Activated CD4-positive, alpha-beta T cell treated with anti-CD3 and anti-CD28 coated beads, Interleukin-2, amount 10 ng/mL, durations not matched to agents 7 days and 5 days (primary cell): ENCODE measurements at places on chromosomes 5 and 9. TPM values are rescaled to one million over a fixed set of nuclear protein-coding genes. Genes with fewer than 3 reads are reported as not detected.

CDK9 gene
- total RNA-seq, result 99.4 TPM

DNA sequence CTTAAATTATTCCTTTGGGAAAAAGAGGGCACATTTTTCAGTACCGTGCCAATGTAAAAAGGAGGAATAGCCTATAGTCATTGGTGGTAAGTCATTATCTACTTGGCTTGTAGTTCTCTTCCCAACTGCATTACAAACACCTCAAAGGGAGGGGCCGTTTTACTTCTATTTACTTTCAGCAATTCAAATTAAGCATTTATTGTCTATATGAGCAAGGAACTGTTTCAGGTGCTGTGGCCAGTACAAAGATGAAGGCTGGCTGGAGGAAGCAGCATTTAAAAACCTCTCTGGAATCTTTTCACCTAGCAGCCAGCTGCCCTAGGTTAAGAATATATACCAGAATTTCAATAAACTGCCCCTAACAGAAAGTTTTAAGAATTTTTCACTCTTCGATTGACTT is 48.9 kb downstream of the SEMA6A start:
- DNase-seq, result no peak
- H3K27me3 ChIP-seq, result no peaks in the 10 kb centered on the region
- no peak overlapping the region for H3K27ac ChIP-seq

ARL14EPL gene
- total RNA-seq, result not detected

PHAX gene
- 34.1 TPM for total RNA-seq

DOCK8 gene
- total RNA-seq, result 270 TPM

DNA sequence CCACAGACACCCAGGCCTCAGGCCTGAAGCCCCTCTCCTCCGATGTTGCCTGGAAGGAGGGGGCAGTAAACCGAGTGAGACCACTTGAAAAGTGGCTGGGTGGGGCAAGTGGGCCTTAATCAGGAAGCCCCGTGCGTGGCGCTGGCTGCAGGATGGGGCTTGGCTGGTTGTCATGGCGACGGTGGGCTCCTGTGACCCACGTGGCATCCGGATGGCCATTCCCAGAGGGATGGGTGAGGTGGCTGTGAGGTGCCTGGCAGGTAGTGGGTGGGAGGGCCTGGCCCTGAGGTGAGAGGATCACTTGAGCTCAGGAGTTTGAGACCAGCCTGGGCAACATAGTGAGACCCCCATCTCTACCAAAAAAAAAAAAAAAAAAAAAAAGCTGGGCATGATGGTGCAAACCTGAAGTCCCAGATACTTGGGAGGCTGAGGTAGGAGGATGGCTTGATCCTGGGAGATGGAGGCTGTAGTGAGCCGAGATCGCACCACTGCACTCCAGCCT is 5.2 kb downstream of the GPSM1 start:
- no peak overlapping the region for H3K4me3 ChIP-seq
- H3K27ac ChIP-seq, result no peak overlapping the region
- H3K27me3 ChIP-seq, result no peaks in the 10 kb centered on the region
- H3K4me1 ChIP-seq, result peaks cover 2% of the 10 kb centered on the region
- no peaks in the 10 kb centered on the region for H3K36me3 ChIP-seq

DNA sequence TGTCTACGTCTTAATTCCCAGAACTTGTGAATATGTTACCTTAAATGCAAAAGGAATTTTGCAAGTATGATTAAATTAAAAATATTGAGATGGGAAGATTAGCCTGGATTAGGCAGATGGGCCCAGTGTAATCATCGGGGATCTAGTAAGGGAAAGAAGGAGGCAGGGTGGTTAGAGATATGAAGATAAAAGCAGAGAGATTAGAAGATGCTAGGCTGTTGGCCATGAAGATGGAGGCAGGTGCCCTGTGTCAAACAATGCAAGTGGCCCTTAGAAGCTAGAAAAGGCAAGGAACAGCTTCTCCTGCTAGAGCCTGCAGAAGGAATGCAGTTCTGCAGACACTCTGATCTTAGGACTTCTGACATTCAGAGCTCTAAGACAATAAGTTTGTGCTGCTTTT is 28.8 kb upstream of the ISOC1 start:
- H3K4me3 ChIP-seq, result no peak overlapping the region
- H3K36me3 ChIP-seq, result no peaks in the 10 kb centered on the region
- no peak for DNase-seq
- H3K27me3 ChIP-seq, result peaks cover 9% of the 10 kb centered on the region
- no peak overlapping the region for H3K27ac ChIP-seq

GRCh38 chr9:101369286-101369685 is 15.5 kb downstream of the BAAT start:
- no peaks in the 10 kb centered on the region for H3K36me3 ChIP-seq
- H3K27me3 ChIP-seq, result no peaks in the 10 kb centered on the region
- H3K27ac ChIP-seq, result no peak overlapping the region
- no peak for DNase-seq

DNA sequence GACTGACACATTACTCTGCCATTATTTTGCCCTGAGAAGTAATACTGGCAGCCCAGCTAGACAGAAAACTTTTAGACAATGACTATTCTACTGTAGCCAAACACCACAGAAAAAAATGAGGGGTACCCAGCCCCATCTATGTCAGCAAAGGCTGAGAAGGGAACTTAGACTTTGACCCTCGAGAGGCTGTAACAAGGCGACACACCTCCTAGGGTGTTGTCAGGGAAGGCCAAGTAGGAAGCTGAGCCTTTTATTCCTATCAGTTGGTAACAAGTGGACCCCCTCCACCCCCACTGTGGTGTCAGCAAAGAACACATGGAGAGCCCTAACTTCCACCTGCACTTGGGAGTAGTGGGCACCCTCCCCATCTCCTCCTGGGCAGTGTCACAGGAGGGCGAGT is 55.6 kb downstream of the SPTLC1 start:
- peaks cover 18% of the 10 kb centered on the region for H3K4me1 ChIP-seq
- H3K4me3 ChIP-seq, result no peak overlapping the region
- H3K27ac ChIP-seq, result no peak overlapping the region
- no peak for DNase-seq

PCDHGB4 gene
- not detected for total RNA-seq
